ENCODE measurements at places on chromosomes 11 and 22. TPM values are rescaled to one million over a fixed set of nuclear protein-coding genes. Genes with fewer than 3 reads are reported as not detected.

RASGRP2 gene
- total RNA-seq: 3.2 TPM

CBL gene
- total RNA-seq: 15.6 TPM

ARSA gene
- 26.2 TPM for total RNA-seq

HMOX1 gene
- total RNA-seq: 34.8 TPM

P2RX6 gene
- 14.4 TPM for total RNA-seq

ZNF280B gene
- 2.8 TPM for total RNA-seq

NLRP14 gene
- 0.40 TPM for total RNA-seq

APOBEC3F gene
- 4.7 TPM for total RNA-seq

SIDT2 gene
- 27.1 TPM for total RNA-seq

C22orf31 gene
- total RNA-seq: not detected

RAG1 gene
- 1.2 TPM for total RNA-seq

SCUBE2 gene
- total RNA-seq: 14.2 TPM

SAA4 gene
- 73.8 TPM for total RNA-seq

NPAS4 gene
- 0.60 TPM for total RNA-seq

FGF4 gene
- total RNA-seq: not detected

LRRC4C gene
- total RNA-seq: 3.1 TPM

TEX54 gene
- not detected for total RNA-seq

APIP gene
- total RNA-seq: 30.6 TPM

SPTBN2 gene
- 115 TPM for total RNA-seq

MRGPRE gene
- not detected for total RNA-seq

PLAAT2 gene
- 1.2 TPM for total RNA-seq

FOLR3 gene
- total RNA-seq: not detected

PANX2 gene
- total RNA-seq: 2.1 TPM

HOATZ gene
- not detected for total RNA-seq

RIC3 gene
- 2.8 TPM for total RNA-seq

DNAJB13 gene
- total RNA-seq: 0.70 TPM

SHISAL1 gene
- 2.4 TPM for total RNA-seq

FZD4 gene
- 18.9 TPM for total RNA-seq

CCDC81 gene
- total RNA-seq: 0.33 TPM

SPI1 gene
- 1.1 TPM for total RNA-seq

OR10A2 gene
- not detected for total RNA-seq

MS4A15 gene
- total RNA-seq: 0.88 TPM

RCOR2 gene
- total RNA-seq: 4.4 TPM

TXN2 gene
- 42.6 TPM for total RNA-seq

C11orf87 gene
- total RNA-seq: 0.13 TPM

CLCF1 gene
- 13.2 TPM for total RNA-seq

MMP27 gene
- not detected for total RNA-seq

OR6A2 gene
- total RNA-seq: 0.08 TPM

OR5I1 gene
- total RNA-seq: not detected

PRMT3 gene
- 18.8 TPM for total RNA-seq

CCDC73 gene
- 0.03 TPM for total RNA-seq

DPAGT1 gene
- total RNA-seq: 27.5 TPM

ACR gene
- total RNA-seq: not detected

GNG3 gene
- 0.23 TPM for total RNA-seq

USP35 gene
- 4.5 TPM for total RNA-seq

APBB1 gene
- 38.3 TPM for total RNA-seq

Data from hepatocyte (in vitro differentiated cells).